Astrocyte of the spinal cord (primary cell): ENCODE measurements at places on chromosomes 16 and 17.

GRCh38 chr17:19979917-19980770 is 2.5 kb upstream of the AKAP10 start:
- DNase-seq: no peak

DNA sequence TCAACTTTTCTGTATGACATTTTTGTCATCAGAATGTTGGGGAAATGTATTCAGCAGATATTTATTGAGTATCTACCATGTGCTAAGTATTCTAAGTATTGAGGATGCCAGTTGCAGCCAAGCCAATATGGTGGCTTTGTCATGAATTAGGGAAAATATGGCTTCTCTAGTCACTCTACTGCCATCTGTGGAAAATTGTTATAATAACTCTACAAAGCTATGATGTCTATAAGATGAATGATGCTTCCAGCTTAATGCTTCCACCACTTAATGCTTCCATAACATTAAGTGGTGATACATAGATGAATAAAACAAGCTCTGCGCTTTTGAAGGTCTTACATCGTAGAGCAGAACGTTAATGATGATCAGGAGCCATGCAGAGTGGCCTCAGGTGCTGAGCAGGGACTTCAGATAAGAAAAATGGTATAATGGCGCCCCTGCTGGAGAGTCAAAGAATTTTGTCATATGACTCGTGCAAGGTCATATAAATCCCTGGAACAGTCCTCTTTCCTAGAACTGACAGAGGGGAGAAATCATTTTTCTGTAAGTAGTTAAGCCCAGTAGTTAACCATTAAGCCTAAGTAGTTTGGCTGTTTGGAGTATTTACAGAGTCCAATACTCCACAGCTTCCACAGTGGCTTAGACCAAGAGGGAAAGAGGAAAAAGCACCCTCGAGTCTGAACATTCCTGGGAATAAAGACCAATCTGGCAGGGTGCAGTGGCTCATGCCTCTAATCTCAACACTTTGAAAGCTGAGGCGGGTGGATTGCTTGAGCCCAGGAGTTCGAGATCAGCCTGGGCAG is 2.7 kb upstream of the TMIGD1 start:
- peak; percentile 61 for DNase-seq

- DNase-seq: no peak
Observed at GRCh38 chr16:76518781-76519180, 241.6 kb downstream of the CNTNAP4 start.

GRCh38 chr16:68065716-68066305 is 19.4 kb upstream of the NFATC3 start:
- peak; percentile 82 for DNase-seq

DNA sequence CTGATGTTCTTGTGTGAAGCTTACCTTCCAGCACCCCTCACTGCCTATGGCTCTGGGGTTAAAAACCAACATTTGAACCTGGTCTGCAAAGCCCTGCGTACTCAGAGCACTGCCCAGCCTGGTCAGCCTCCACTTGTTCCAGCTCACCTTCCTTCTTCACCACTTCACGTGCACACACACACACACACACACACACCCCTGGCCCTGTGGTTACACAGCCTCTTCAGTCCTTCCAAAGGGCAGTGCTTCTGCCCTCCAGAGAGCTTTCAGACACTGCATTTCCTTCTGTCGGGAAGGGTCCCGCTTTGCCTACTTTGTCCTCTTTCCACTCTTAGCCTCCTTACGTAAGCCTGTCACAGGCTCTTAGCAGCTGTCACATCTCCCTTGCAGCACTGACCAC is 9.6 kb upstream of the TMEM220 start:
- no peak for DNase-seq

- no peak for DNase-seq
Observed at GRCh38 chr16:48946686-48947370, 334.8 kb downstream of the CBLN1 start.

- peak; percentile 57 for DNase-seq
Observed at GRCh38 chr16:25135254-25135878, 23.8 kb downstream of the LCMT1 start.

- DNase-seq: no peak
Observed at GRCh38 chr17:50484386-50485155, 5.9 kb downstream of the RSAD1 start.

- no peak for DNase-seq
Observed at GRCh38 chr16:48277158-48277557, 29.8 kb upstream of the ABCC11 start.

- no peak for DNase-seq
Observed at GRCh38 chr16:4081047-4081446, 35.2 kb downstream of the ADCY9 start.

GRCh38 chr17:81666092-81666341 is 388 bp downstream of the OXLD1 start:
- DNase-seq: peak; percentile 19

- peak; percentile 71 for DNase-seq
Observed at GRCh38 chr17:62075308-62075815, 10.3 kb upstream of the MED13 start.

- no peak for DNase-seq
Observed at GRCh38 chr17:16928406-16929034, 43.4 kb downstream of the TNFRSF13B start.

DNA sequence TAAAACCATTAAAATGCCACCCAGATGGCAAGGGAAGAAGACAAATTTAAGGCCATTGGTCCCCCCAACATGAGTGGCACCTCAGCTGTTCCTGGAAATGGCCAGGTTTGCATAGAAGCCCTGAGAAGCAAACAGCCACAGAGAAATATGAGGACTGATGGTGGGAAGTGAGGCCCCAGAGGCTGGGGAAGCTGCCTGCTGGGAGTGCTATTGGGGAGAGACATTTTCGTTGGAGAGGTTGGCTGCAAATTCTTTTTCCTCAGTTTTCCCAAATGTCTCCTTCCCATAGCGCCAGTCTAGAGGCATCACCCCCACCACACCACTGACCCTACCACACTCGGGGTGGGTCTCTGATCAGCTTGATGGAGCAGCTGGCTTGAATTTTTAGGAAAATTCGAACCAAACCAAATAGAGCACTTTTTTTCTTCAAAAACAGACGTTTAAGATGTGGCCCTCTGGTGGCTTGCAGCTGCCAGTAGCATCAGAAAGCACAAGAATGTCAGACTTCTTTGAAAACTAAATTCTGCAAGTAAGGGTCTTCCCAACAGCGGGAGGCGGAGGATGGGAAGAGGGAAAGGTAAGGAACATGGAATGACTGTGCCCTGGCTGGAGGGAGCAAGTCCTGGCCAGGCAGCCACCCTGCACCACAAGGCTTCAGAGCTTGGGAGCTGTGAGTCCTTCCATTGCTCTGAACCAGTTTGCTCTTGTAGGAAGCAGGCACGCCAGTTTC is 13.2 kb upstream of the SLC12A3 start:
- DNase-seq: peak; percentile 55

DNA sequence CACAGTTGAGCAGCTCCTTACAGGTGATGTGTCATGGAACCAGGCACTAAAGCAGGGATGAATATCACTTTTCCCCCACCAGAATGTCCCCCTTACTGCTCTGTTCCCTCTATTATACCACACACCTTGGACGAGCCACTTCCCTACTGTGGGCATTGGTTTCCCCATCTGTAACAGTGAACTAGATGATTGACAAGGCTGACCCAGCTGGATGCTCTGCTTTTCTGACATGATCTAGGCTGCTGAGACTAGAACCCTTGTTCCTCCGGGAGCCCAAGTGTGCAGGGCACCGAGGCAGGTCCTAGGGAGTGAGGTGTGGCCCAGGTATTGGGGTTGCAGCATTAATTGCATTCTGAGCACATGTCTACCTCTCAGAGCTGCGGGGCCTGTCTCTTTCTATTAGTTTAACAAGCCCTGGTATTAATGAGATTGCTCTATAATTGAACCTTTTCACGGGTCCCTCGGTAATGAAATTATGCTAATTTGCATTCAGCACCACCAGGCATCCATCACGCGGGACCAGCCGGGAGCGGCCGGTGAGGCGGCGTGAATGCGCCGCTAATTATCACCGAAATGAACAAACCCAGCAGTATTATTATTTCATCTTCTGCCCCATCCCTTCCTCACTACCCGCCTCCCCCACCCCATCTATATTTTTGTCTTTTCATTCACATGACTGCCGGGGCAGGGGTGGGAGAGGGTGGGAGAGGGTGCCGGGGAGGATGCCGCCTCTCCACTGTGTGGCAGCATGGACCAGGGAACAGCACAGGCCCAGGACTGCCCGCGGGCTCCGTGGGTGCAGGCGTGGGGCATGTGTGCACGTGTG is 121.1 kb downstream of the CYLD start:
- DNase-seq: no peak

DNA sequence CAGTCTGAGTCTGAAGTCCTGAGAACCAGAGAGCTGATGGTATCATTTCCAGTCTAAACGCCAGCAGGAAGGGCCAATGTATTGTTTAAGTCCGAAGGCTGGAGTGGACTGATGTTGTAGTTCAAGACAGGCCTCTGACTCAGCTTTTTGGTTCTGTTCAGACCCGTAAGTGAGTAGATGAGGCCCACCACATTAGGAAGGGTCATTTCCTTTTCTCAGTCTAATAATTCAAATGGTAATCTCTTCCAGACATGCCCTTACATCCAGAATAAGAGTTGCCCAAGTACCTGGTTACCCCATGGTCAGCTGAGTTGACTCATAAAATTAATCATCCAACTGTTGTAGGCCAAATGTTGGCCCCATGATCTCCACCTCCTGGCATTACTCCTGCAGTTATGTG is 442.6 kb upstream of the HSBP1 start:
- no peak for DNase-seq

- DNase-seq: no peak
Observed at GRCh38 chr16:68069511-68070248, 15.5 kb upstream of the NFATC3 start.

DNA sequence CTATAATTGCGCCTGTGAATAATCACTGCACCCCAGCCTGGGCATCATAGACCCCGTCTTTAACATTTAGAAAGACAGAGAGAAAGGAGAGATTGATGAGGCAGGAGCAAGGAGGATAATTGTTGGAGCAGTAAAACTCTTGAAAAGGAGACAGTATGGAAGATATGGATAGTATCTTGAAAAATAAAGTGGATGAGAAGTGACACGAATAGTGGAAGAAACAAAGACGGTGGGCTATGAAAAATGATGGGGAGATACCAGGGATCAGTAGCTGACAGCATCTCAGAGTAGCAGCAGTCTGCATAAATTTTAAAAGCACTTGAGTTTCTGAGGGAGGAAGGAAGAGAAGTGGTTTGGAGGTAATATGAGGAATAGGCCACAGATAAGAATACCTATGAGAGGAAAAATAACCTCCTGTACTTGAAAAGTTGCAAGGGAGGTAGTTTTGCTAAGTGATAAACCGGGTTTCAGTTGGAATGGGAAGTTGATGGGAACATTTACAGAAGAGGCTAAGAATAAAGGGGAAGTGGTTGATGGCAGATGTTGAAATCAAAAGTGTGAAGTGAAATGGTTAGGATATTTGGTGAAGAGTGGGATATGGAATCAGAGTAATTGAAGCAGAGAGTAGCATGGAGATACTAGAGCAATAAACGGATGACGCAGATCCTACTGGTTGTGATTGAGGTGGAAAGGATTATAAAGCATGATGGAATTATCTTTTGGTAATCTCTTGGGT is 1.8 kb upstream of the PPM1D start:
- no peak for DNase-seq

DNA sequence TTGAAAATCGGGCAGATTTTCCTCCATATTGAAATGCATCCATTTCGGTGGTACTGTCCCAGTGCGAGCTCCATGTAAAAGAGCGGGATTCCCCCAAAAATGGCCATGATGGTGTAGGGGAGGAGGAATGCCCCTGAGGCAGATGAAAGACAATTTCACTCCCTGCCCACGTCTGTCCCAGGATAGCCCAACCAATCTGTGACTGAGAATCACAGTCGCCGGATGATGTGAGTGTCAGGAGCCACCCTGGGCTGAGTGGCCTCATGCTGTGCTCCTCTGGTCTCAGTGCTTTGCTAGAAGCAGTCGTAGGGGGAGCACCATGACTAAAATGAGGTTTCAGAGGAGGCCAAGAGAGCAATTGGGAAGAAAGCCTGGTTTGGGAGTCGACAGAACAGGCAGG is 16.7 kb downstream of the SLC6A4 start:
- DNase-seq: no peak

GRCh38 chr17:56603486-56604238 is 10.2 kb downstream of the NOG start:
- no peak for DNase-seq

GRCh38 chr17:50219342-50219741 is 17.9 kb upstream of the COL1A1 start:
- DNase-seq: peak; percentile 98

DNA sequence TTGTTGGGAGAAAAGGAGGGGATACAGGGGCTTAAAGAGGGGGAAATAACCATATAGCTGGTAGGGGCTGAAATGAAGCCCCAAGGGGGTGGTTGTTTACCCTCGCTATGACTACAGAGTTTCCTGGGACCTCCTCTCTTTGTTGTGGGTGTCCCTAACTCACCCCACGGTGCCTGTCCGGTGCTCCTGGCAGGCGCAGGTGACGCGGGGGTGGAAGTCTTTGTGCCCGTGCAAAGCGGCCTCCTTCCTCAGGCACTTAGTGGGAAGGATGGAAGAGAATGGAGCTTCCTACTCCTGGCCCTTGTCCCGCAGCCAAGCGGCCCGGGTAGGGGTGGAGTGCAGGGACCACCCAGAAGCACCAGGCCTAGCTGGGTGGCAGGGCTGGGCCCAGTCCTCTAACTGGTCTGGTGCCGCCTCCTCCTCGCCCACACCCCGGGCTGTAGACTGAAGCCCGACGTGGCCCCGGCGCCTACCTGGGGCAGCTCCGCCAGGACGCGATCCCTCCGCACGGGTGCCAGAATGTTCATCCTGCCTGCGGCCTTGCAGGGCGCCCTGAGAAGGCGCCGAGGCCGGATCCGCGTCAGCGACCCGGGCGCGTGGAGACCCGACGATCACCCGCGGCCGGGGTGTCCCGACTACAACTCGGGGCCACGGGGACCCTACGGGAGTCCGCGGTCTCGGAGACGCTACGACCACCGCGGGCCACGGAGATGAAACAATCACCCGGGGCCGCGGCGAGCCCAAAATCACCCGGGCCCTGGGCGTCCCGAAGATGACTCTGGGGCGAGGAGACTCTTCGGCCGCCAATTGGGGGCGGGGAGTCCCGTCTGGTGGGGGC is 709 bp downstream of the RAB34 start:
- peak; percentile 50 for DNase-seq

- DNase-seq: no peak
Observed at GRCh38 chr16:72957303-72958277, 90.3 kb downstream of the ZFHX3 start.

DNA sequence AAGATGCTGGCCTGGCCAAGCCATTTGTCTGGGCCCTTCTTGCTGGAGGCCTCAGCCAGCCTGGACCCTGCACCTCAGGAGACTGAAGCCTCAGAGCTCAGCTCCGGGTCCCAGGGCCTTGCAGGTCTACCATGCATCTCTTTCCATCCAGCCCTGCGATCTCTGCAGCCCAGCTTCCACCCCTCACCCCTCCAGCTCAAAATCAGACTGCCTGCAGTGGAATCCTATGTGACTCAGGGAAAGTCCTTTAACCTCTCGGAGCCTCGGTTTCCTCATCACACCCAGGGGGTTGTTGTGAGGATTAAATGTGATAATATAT is 2.9 kb upstream of the B9D1 start:
- no peak for DNase-seq

DNA sequence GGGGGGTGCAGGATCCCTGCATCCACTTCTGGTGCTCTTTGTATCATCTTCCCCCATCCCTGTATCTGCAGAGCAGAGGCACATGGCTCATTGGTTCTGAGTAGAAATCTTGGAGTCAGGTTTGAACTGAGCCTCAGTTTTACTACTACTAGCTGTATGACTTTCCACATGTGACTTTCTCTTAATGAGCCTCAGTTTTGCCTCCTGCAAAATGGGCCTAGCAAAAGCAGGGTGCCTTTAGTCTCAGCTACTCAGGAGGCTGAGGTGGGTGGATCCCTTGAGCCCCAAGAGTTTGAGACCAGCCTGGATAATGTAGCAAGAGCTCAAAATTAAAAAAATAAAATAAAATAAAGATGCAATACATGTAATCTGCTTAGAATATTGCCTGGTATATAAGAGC is 81.4 kb downstream of the SDR42E1 start:
- no peak for DNase-seq
